Activated T-cell treated with anti-CD3 and anti-CD28 coated beads, Interleukin-2, amount 50 U/mL, for 4 hours (primary cell): ENCODE measurements at places on chromosomes 12 and 14. TPM values are rescaled to one million over a fixed set of nuclear protein-coding genes. Genes with fewer than 3 reads are reported as not detected.
A peak's percentile ranks its signal among the peaks of the same experiment; 100 is the strongest.

DNA sequence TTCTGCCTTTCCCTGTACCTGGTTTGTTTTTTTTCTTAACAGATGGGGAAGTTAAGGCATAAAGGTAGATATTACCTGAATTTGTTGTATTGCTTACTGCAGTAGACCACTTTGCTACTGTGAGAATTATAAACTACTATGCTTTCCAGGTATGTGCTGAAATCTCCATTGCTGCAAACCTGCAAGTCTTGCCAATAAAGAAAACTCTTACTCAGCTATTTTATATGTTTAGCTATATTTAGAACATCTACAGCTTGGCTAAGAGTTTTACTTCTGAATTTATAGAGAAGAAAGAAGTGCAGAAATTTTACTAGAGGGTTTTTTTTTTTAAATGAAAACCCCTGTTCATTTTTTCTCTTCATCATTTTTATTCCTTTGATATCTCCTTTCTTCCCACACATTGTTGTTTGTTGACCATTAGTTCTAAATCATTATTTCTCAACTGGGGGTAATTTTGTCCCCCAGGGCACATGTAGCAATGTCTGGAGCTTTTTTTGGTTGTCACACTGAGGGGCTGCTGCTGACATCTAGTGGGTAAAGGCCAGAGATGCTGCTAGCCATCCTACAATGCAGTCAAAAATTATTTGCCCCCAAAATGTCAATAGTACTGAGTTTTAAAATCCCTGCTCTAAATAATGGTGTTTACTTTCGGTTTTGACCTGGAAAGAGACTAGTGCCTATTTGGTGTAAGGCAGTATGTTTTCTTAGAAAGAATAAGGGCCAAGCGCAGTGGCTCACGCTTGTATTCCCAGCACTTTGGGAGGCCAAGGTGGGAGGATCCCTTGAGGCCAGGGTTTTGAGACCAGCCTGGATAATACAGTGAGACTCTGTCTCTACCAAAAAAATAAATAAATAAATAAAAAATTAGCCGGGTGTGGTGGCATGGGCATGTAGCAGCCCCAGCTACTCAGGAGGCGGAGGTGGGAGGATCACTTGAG lies 48.6 kb downstream of the PCNX1 start:
- peak; percentile 43 for DNase-seq

The SPIC gene
- total RNA-seq, result not detected

GRCh38 chr14:89165189-89166181 lies 251.5 kb downstream of the FOXN3 start:
- no peak for DNase-seq

DNA sequence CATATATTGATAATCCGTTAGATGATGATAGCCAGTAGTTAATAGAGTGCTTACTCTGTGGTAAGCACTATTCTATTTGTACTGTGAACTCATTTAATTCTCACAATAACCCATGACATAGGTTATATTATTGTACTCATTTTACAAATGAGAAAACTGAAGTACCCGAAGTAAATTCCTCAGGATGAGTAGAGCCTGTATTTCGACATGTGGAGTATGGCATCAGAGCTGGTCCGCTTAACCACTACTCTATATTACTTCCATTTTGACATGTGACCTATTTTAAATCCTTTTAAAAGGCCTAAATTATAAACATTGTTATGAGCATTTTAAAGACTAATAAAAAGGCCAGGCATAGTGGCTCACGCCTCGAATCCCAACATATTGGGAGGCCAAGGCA lies 8.0 kb upstream of the RAP1B start:
- DNase-seq, result no peak

DNA sequence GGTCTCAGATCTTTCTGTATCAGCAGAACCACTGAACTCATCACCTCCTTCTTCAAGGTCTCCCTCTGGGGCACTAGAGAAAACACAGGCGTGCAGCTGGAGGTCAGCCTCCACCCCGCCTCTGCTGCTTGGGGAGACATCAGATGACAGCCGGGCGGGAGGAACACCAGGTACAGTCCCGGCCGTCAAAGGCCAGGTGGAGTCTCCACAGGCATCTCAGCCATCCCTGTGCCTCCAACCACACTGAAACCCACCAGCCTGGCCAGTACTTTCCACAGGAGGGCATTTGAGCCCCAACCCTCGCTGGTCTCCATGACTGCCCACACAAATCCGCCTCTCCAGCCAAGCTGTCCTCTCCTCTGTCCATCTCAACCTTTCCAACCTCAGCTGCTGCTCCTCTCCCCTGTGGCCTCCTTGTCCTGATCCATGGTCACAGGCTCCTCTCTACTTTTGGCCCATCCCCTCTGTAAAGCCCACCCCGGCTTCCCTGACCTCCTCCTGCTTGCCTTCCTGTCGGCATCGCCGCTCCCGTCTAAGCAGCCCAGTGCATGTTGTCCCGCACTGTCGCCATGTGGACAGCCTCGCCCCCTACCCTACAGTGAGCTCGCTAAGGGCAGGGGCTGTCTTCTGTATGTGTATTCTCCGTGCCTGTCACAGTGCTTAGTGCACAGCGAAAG lies 21.4 kb upstream of the FKBP4 start:
- no peak for DNase-seq

The PHC1 gene
- 10.3 TPM for total RNA-seq

The E2F7 gene
- 1.6 TPM for total RNA-seq

The LGR5 gene
- total RNA-seq, result not detected

- no peak for DNase-seq
Observed at GRCh38 chr12:33825986-33826602, 196.2 kb upstream of the ALG10 start.

DNA sequence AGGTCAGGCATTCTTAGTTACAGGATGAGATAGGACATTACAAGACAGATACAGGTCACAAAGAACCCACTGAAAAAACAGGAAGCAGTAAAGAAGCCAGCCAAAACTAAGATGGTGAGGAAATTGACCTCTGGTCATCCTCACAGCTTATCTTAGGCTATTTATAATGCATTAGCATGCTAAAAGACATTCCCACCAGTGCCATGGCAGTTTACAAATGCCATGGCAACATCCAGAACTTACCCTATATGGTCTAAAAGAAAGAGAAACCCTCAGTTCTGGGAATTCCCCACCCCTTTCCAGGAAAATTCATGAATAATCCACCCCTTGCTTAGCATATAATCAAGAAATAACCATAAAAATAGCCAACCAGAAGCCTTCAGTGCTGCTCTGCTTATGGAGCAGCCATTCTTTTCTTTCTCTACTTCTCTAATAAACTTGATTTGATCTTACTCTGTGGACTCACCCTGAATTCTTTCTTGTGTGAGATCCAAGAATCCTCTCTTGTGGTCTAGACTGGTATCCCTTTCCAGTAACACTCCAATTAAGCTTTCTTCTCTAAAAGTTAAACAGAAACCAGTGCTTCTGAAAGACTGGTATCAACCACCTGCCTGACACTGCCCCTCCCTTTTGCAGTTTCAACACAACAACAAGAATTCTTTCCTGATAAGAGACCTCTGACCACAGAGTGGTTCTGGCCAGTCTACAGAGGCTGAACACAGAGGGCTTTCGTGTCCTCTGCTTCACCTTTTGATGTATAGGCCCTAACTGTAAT lies 86.9 kb downstream of the BCAT1 start:
- no peak for DNase-seq

DNA sequence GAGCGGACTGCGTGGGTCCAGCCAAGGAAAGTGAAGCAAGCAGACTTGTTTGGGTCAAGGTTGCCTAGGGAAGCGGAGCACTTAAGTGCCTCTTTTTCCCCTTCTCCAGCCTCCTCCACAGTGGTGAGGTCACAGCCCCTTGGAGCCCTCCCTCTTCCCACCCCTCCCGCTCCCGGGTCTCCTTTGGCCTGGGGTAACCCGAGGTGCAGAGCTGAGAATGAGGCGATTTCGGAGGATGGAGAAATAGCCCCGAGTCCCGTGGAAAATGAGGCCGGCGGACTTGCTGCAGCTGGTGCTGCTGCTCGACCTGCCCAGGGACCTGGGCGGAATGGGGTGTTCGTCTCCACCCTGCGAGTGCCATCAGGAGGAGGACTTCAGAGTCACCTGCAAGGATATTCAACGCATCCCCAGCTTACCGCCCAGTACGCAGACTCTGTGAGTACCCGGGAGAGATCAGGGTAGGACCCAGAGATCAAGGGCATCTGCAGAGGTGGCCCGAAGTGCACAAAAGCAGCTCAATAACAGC lies at the start of gene TSHR:
TSS of gene TSHR (plus strand) at position 206 of the 526 bp plus-strand sequence. CDS start at position 266, 60 bp downstream.
- DNase-seq, result no peak

DNA sequence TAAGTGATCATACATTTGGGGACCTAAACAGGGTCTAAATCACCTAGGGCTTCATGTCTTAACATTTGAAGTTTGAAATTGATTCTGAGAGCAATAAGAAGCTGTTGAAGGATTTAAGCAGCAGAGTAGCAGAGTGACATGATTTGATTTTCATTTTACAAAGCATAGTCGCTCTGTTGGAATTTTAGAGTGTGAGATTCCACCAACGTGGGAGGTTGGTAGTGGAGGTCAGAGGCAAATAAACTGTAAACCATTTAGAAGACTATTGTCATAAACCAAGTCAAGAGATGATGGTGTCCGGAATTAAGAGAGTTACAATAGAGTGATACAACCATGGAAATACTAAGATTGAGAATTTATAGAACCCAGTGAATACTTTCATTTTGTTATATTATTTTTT lies 52.7 kb upstream of the ZDHHC17 start:
- no peak for DNase-seq

DNA sequence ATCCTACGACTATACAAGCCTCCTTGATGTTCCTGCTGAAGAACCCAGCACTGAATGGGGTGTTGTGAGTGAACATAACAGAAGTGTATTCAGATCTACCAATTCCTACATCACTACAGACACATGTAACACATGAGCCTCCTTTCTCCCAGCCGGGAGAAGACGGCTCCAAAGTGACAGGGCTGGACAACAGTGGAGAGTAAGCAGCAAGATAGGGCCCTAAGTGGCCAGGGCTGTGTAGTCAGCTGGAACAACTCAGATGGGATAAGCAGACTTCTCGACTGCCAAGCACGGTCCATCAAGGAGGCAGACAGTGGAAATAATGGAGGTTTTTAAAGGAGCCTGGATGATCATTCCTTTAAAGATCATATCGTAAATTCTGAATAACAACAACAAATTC lies 73.5 kb downstream of the TTC7B start:
- no peak for DNase-seq

- no peak for DNase-seq
Observed at GRCh38 chr12:12734561-12735071, 17.4 kb downstream of the CDKN1B start.

DNA sequence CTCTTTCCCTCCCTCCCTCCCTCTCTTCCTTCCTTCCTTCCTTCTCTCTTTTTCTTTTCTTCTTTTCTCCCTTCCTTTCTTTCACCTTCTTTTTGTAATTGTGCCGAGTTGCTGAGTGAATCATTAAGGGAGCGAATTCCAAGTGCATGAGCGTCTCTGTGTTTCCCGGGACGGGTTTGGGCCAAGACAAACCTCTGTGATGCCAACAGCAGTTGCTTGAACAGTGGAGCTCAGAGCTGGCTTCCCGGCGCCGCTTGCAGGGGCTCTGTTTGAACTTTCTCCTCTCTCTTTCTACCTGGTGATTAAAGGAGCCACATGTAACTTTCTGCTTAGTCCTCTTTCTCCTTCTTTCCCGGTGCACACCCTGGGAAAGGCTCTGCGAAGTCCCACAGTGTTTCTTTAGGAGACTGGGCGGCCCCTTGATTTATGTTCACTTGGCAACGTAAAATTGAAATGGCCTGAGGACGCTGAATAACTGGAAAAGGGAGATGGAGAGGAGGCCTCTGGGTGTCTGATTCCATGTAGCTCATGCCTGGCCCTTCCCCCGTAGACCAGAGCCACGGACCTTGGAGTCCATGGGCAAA lies 33.7 kb upstream of the MAP1LC3B2 start:
- DNase-seq, result no peak

The VWF gene
- total RNA-seq, result 0.33 TPM

The RPL6 gene
- 2,407 TPM for total RNA-seq

GRCh38 chr12:121065345-121065744 lies 26.3 kb upstream of the OASL start:
- no peak for DNase-seq

DNA sequence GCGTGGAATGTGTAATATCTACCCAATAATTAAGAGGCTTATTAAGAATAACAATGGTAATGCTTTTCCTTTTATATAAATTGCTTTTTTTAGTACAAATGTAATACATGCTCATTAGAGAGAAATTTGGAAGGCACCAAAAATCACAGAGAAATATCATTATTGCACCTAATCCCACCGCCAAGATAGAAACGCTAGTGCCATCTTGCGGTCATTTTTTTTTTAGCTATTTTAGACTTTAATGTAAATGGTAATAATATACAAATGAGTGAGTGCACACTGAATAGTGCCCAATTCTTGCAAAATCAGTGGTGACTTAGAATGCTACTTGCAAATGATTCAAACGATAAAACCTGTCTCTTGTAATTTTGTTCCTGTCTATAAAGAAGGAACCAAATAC lies 576.8 kb upstream of the TMEM132C start:
- DNase-seq, result no peak

The TSPAN19 gene
- not detected for total RNA-seq

The LRRK2 gene
- total RNA-seq, result 0.20 TPM

The FGF6 gene
- total RNA-seq, result not detected

The KRR1 gene
- 149 TPM for total RNA-seq

The TAS2R50 gene
- not detected for total RNA-seq

- DNase-seq, result no peak
Observed at GRCh38 chr14:36057452-36058116, 118.9 kb downstream of the PTCSC3 start.

GRCh38 chr12:5473076-5473782 lies 41.3 kb downstream of the NTF3 start:
- DNase-seq, result no peak

The IL31 gene
- total RNA-seq, result 31.4 TPM

- no peak for DNase-seq
Observed at GRCh38 chr12:95621725-95622124, 70.4 kb upstream of the USP44 start.

The RAB35 gene
- total RNA-seq, result 90.8 TPM

- peak; percentile 28 for DNase-seq
Observed at GRCh38 chr14:75069121-75069810, at the start of gene ZC2HC1C. Gene ZC2HC1C (plus strand): TSS chr14:75069641. CDS start chr14:75070574, 933 bp downstream.

GRCh38 chr12:54299515-54300224 lies 1.1 kb downstream of the NFE2 start:
- DNase-seq, result no peak

DNA sequence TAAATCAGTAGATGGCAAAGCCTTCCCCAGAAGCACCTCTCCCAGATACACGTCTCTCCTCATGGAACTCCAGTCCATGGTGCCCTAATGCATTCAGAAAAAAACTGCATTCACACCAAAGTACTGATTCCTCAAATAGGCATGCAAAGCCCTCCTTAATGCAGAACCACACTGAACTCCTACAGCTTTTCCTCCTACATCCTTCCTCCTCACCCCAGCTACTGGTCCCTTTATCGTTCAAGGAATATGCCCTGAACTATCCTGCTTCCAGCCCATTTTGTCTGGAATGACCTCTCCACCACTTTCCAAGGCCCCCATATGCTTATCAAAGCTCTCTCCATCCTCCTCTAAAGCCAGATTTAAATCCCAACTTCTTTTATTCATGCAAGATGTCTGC lies 21.3 kb downstream of the SMUG1 start:
- no peak for DNase-seq

The GLT1D1 gene
- 0.15 TPM for total RNA-seq

DNA sequence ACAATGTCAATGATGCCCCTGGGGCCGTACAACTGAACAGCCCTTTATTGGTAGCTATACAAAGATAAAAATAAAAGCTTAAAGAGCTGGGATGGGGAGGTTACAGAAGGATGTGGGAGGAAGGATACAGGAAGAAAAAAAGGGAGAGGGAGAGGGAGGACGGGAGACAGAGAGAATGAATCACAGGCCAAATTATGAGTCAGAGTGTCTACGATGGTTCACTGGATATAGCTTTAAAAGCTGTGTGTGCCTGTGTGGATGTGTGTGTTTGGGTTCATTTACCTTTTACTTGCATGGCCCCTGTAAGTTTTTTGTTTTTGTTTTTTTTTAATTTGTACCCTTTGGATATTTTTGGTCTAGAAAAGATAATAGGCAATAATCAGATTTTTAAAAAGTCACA lies 111.9 kb downstream of the CCDC60 start:
- no peak for DNase-seq

The RAD51B gene
- total RNA-seq, result 16.1 TPM
